ENCODE measurements at places on chromosomes 6 and 20.

- no peak for DNase-seq
These were observed 57.9 kb upstream of the MANEA start for GRCh38 chr6:95519228-95520037.

DNA sequence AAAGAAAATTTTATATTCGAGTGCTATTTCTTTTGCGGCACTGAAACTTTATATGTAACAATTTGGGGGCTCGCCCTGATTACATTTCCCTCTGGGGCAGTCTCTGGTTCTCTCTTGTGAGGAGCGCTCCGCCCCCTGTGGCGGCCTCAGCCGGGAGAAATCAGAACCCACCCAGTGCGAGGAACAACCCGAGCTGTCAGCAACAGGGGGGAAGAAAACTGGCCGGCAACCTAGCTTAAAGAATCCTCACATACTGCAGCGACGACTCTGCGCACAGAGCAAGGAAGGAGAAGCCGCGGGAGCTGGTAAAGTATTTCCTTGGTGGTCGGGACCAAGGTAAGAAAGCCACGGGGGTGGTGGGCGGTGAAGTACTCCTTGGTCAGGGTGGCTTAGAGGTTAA, 23.9 kb upstream of the SLC52A3 start:
- DNase-seq: no peak

- DNase-seq: no peak
These were observed 109.1 kb downstream of the UTRN start for GRCh38 chr6:144394210-144394609.

GRCh38 chr6:163962627-163963117, 548.2 kb downstream of the QKI start:
- DNase-seq: no peak

GRCh38 chr6:17863901-17864754, 123.3 kb downstream of the KIF13A start:
- no peak for DNase-seq

DNA sequence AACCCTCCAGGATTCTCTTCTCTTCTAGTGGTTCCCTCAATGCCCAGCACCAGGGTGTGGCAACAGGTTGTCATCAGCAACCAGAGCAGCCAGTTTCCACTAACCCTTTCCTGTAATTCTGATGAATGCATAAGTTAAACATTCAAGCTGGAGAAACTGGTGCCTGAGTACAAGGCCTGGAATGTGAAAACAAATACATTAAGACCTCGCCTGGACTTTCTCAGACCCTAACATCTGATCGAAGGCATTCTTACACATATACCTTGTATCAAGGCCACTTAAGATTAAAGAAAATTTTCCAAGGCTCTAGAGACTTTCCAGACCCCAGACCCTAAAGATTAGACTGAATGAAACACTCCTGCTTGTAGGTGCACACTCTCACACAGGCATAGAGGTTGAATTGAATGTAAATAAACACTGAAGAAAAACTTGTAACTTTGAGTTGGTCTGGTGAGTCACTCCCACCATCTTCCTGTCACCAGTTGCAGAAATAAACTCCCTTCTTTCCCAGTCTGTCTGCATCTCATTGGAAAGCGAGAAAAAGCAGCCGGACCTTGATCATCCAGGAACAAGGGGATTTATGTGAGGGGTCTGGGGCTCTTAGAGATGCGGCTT, 9.0 kb downstream of the LRP11 start:
- DNase-seq: no peak

DNA sequence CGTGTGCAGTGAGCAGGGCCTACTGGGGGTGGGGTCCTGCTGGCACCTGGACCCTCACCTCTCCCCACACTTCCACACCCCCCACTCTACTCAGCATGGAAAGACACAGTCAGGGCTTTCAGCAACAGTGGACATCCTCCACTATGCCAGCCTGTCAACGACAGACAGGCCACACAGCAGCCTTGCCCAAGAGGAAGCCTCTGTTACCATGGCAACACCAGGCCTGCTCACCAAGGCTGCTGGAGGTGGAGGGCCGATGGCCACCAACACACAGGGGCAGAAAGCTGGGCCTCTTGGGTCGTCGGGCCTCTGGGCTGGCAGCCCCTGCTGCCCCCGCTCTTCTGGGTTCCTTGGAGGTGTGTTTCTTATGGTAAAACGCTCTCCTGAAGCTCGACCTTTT, 13.6 kb downstream of the BNIP5 start:
- no peak for DNase-seq

GRCh38 chr6:28696682-28697081, 171.0 kb downstream of the GPX5 start:
- no peak for DNase-seq

- DNase-seq: no peak
These were observed 174.2 kb downstream of the TSHZ2 start for GRCh38 chr20:53146201-53146891.

GRCh38 chr6:113347436-113347835, 509.7 kb upstream of the MARCKS start:
- no peak for DNase-seq

DNA sequence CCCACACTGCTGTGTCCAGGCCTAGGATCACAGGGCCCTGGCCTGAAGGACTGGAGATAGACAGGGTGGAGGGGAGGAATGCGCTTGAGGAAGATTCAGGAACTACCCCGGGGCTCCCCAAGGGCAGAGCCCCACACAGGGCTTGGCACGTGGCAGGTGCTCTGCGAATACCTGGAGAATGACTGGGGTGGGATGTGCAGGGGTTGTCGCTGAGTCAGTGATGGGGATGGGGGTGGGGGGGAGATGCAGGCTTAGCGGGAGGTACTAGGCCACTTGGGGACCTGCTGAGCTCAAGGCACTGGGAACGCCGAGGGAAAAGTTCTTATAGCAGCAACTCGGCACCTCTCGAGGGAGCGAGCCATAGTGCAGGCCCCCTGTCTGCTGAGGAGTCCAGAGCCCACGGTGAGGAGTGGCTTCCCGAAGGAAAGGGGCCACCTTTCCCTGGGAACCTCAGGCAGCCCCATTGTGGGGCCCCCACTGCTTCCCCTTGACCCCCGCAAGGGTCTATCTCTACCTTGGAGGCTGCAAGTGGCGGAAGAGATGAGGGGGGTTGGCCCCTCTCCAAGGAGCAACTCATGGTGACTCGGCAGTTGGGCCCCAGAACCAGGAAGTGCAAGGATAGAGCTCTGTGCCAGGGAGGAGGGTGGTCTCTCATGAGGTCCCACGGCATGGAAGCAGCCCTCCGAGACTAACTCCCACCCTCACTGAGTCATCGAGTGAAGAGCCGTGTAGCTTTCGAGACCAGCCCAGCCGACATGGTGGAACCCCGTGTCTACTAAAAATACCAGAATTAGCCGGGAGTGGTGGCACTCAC, 33.1 kb downstream of the SRC start:
- DNase-seq: no peak

GRCh38 chr6:30061858-30062458, 893 bp downstream of the POLR1H start:
- DNase-seq: no peak

DNA sequence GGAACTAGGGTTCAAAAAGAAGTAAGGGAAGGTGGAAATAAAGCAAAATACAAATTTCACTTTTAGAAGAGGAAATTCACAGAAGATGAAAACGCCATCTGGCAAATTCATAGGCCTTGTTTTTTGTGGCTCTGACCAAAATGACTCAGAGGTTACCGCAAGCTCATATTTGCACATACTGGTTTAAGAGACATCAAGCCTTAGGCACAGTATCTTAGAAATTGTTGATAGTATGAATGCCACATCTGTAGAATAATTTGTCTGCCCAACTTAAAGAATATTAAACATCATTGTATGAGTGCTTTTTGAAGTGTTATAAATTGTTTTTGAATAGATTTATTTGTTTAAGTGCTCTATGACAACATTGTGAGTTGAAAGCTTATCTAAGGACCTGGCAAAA, 10.6 kb downstream of the TAAR1 start:
- no peak for DNase-seq

GRCh38 chr6:34959224-34959623, 70.2 kb downstream of the ANKS1A start:
- DNase-seq: no peak

GRCh38 chr6:162408826-162409535, 318.6 kb downstream of the PRKN start:
- DNase-seq: no peak

DNA sequence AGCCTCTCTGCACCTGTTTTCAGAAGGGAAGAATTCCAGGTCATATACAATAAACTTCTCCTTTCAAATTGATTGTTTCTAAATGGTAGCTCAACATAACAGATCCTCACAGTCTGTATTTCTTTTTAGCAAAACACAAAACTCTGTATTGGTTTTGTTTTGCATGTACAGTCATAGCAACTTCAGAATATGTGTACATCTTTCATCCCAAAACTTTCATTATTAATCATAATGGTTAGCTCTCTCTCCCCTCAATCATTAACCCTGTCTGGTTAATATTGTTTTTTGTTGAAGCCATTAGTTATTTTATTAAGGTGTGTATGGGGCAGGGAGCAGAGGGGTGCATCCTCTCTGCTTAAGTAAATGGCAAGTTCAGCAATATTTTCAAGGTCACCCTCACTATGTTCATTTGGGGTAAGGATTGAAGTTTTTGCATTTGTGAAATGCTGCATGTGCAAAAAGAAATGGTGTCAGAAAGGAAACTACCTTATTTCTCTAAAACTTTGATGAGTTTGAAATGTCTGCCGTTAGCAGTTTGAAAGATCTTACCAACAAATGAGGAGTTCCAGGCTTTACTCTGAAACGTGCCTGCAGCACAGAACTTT, 136.8 kb upstream of the BTBD3 start:
- no peak for DNase-seq

DNA sequence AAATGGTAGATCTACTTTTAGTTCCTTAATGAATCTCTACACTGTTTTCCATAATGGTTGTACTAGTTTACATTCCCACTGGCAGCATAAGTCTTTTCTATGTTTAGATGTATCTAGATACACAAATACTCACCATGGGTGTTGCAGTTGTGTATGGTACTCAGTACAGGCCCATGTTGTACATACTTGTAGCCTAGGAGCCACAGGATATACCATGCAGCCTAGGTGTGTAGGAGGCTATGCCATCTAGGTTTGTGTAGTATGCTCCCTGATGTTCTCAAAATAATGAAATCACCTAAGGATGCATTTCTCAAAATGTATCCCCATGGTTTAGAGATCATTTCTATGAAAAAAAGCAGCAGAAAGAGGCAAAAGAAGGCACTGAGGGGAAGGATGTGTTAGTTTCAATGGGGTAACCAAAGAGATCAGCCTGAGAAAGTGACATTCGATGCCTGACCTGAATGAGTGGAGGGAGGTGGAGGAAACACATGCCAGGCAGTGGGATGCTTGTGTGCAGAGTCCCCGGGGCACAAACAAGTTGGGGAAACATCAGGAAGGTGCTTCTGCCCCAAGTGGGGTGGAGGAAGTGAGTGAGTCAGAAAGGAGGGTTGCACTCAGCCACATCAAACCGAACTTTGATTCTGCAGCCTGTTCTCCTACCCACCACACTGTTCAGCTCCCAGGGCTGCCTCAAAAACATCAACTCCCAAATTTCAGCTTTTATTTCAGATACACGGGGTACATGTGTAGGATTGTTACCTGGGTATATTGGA, 191.2 kb downstream of the ZNF217 start:
- no peak for DNase-seq

DNA sequence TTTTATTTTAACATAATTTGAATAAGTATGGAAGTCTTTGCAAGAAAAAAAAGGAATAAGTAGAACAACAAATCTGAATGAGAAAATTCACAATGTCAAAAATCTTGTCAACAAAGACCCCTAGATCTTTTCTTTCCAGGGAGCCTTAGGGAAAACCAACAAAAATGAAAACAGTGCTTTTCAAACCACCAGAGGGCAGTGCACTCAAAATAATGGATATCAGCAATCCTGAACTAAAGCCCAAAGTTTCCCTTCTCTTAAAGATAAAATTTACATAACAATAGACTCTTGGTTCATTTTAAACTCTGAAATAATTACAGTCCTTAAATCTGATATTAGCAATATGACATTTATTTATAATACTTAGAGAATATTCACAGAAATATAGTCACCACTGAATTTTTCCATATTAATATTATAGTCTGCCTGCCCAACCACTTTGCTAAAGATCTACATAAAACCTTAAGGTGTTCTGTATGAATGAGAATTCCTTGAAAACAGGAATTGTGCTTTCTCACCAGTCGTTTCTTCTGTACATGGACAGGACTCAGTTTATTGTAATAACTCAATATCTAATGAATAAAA, 105.3 kb upstream of the BMP5 start:
- no peak for DNase-seq

DNA sequence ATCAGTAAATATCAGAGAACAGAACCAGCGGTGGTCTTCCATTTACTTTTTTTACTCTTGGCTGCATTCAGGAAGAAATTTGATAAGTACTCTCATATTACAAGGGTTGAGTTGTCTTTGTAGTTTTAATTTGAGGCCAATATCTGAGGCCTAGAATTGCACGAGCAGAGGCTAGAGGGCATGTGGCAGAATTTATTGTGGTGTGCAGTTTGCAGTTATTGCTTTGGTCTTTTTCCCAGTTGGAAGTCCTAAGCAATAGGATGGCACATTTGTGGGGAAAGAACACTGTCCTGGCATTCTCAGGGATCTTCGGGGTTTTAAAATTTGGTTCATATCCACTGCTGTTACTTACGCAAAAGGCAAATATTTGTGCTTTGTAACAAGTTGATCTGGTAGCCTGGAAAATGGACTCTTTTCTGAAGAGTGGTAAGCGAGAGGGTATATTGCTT, 66.0 kb downstream of the CTNNBL1 start:
- no peak for DNase-seq

- DNase-seq: no peak
These were observed 20.4 kb downstream of the RNF217 start for GRCh38 chr6:124982669-124983068.

GRCh38 chr20:15047601-15048000, 710.2 kb upstream of the FLRT3 start:
- DNase-seq: no peak

DNA sequence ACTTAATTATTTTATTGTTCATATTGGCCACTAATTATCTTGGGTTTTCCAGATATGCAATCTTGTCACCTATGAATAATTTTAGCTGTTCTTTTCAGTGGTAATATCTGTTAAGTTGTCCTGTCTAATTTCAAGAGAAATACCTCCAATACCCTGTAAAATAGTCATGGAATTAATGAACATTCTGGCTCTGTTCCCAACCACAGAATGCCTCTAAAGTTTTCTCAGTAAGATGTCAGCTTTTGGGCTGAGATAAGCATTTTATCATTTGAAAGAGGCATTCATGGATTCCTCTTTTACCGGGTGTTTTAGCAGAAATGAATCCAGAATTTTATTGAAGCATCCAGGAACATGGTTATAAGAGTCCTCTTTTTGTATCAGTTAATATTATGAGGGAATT, 109.3 kb downstream of the WDR27 start:
- no peak for DNase-seq
